ENCODE measurements at places on chromosomes 4 and X.

- DNase-seq = peak; percentile 51
These were observed 857 bp downstream of the SCML1 start for GRCh38 chrX:17737986-17738713.

DNA sequence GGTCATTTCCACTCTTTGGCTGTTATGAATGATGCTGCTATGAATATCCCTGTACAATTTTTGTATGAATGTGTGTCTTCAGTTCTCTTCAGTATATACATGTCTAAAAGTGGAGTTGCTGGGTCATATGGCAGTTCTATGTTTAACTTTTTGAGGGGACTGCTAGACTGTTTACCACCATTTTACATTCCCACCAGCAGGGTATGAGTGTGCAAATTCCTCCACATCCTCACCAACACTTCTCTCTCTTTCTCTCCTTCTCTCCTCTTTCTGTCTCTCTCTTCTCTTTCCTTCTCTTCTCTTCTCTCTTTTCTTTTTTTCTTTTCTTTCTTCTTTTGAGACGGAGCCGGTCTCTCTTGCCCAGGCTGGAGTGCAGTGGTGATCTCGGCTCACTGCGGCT, 7.8 kb downstream of the WWC2 start:
- no peak for DNase-seq

DNA sequence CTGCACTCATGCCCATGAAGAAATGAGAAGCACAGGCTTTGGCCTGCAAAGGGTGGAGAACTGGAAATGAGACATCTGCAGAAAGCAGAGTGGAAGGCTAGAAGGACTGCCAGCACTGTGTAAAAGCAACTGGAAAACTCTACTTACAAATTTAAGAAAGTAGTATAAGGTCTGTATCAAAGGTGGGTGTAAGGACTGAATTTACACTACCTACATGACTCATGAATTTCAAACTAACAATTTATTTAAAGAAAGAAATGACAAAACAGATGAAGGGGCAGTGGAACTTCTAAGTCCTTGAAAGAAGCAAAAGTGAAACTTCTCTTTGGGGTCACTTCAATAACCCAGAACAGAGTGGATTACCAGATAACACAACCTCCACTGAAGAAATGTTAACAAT, 71.2 kb downstream of the SLC10A7 start:
- DNase-seq = no peak

- no peak for DNase-seq
These were observed 63.2 kb downstream of the BANK1 start for GRCh38 chr4:101853691-101854090.

- DNase-seq = no peak
These were observed 8.0 kb downstream of the OFD1 start for GRCh38 chrX:13742397-13743176.

GRCh38 chr4:183988874-183989273, 83.8 kb downstream of the STOX2 start:
- no peak for DNase-seq
